ENCODE measurements at places on chromosomes 2 and 18.

DNA sequence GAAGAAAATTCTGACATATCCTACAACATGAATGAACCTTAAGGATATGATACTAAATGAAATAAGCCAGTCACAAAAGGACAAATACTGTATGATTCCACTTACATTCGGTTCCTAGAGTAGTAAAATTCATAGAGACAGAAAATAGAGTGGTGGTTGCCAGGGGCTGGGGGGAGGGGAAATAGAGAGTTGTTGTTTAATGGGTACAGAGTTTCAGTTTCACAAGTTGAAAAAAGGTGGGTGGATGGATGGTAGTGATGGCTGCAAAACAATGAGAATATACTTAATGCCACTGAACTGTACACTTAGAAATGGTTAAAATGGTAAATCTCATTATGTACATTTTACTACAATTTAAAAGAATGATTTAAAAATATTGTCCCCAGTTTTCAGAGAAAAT, 53.3 kb upstream of the NFU1 start:
- no peak for DNase-seq

DNA sequence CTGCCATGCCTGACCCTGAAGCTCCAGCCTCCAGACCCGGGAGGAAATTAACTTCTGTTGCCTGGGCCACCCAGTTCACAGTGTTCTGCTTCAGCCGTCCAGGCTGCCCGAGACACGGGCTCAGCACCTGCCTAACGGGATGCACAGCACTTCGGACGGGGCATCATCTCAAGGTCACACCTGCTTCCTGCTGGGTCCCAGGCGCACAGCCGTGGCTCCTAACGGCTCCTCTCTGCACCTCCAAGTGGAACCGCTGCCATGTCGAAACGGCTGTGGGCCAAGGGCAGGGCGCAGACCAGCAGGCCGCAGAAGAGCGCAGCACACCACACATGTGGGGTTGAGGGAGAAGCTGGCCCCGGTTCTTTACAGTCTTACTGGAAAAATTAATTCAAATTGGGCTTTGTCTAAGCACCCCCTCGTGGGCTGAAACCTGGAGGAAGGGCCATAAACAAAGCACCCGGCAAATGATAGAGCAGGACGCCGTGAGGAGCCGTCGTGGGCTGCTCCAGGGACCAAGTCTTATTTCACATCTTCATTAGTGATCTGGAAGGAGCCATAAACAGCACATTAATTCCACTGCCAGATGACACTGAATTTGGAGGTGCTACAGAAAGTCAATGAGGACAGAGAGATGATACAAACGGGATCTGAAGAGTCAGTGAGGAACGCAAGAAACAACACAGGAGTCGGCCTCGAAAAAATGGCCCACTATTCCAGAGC, 59.6 kb downstream of the EIPR1 start:
- no peak for DNase-seq

DNA sequence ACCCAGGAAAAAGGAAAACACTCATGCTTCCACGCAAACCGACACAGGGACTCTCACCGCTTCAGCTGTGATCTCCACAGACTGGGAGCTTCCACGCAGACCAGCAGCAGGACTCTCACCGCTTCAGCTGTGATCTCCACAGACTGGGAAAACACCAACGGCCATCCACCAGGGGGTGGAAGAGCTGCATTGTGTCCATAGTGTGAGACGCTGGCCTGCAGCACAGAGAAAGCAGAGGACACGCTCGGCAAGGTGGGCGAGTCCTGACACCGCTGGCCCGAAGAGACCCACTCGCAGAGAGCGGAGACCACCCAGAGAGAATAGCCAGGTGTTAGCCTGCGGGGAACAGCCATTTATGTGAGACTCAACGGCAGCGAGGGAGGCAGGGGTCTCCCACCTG, 42.5 kb upstream of the NFATC1 start:
- no peak for DNase-seq

DNA sequence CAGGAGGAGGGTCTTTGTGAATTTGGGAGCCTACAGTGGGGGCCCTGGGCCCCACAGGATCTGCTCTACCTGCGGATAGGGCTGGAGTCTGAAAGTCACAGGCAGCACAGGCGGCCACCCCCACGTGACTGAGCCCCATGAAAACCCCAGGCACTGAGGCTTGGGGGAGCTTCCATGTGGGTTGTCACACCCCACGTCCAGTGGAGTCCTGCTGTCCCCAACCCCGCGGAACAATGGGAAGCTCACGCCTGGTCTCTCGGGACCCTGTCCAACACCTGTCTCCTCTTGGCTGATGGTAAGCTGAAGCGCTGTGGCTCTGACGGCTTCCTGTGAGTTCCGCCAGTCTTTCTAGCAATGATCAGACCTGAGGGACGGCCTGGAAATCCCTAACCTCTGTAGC, 85.8 kb downstream of the PTGR3 start:
- no peak for DNase-seq

DNA sequence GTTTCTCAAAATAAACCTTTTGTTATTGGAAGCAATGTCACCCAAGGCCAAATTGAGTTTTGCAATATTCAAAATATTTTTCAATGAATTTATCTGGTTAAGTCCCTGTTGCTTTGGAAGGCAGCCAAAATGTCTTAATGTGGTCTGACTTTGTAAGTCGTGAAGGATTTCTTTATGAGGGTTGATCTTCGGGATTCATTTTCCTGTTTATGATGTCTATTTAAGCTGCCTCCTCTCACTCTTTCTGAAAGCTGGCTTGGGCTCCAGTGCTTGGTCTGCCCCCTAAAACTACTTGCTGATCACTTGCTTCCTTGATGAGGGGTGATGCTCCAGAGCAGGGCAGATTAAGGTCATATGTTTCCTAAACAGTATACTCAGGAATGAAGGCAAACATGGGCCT, 141.1 kb downstream of the ANTXR1 start:
- no peak for DNase-seq

DNA sequence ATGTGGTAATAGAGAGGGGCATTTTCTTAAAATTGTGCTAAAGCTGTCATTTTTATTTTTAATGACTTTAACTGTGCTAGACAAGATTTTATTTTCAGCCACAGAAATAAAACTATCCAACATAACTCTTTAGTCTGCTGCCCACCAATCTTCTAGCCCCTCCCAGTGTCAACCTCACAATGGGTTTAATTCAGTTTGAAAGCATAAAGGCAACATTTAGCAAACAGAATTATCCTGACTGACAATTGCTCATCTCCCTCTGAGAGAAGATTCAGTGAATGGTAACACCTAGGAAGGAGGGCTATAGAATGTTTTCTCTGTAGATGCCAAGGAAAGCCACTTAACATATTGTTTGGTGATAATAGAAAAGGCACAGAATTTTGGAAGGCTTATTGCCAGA, 5.2 kb downstream of the ERMN start:
- DNase-seq: no peak

DNA sequence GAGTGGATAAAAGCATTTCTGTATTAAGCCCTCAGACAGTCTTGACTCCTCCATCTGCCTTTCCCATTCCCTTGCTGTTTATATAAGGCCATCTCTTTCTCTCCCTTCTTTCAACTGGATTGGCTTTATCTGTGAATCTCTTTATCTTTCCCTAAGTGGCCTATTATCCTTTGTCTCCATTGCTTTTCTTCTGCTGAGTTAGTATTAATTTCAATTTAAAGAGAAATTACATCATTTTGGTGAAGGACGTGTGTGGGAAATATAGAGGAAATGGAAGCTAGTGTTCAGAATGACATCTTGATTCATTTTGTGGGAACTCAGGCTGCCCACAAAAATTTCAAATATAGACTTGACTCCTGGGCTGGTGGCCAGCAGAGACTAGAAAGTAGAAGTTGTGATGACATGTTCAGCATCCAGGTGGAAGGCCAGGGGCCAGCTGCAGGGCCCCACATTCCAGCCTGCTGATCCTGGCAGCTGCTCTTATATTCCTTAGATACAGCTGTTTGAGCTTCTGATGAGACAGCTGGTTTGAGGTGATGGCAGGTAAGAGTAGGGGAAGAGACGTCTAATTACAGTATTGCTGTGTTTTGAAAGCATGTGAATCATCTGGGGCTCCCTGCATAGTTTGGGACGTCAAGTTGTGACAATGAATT, 52.3 kb downstream of the DIS3L2 start:
- DNase-seq: no peak

- DNase-seq: no peak
These were observed 26.7 kb downstream of the ANKRD29 start for GRCh38 chr18:23636071-23636399.

DNA sequence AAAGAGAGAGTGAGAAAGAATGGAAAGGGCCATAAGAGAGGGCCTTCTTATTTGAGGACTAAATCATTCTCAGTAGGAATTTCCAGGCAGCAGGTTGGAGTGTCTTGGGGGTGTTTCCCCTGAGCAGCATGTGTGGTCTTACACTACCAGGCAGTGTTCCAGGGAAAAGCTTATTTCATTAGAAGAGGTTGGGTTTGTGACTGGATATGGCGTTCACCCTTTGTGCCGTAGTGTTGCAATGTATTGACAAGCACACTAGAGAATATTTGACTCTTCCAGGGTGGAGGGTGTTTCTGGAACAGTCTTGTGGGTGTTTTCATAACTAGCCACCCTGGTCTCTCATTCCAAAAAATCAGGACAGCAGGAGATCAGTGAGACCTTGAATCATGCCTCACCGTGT, 105.5 kb downstream of the NRP2 start:
- DNase-seq: no peak

DNA sequence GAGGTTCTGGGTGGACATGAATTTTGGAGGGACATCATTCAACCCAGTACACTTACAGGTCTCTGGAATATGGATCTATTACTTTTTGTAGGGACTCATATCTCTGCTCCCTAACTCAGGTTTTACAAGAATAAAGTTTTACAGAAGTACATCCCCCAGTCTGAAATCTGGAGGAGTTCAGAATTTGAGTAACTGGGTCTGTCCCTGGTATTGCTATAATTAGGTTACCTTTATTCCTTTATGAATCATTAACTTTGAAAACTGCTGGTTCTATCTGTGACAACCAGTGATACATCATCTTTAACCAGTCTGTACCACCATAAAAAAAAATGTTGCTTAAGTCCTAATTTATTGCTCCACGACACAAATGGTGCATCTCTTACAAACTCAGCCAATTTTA, 59.9 kb downstream of the INSIG2 start:
- DNase-seq: no peak

- no peak for DNase-seq
These were observed 590.8 kb upstream of the ID2 start for GRCh38 chr2:8090748-8091700.

- no peak for DNase-seq
These were observed 28.3 kb upstream of the SLC40A1 start for GRCh38 chr2:189608795-189609422.

DNA sequence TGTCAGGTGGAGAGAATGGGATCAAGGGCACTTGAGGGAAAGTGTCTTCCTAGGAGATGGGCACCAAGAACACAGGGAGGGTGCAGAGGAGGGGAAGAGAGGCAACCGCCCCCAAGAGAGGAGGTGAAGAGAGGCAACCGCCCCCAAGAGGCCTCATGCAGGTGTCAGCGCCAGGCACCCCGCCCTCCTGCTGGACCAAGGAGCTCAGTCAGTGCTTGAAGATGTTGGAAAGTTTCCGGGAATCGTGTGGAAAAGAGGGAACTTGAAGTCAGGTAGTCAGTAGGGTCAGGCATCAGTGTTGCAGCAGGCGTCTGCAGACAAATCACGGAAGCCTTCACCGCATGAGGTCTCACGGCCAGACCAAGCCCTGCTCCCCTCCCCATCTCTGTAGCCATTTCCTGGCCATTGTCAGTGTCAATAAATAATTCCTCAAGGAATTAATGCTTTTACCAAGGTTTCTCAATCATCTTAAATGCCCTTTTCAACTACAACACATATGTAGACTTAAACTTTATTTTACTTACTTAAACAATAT, 353.1 kb downstream of the EIPR1 start:
- DNase-seq: no peak

DNA sequence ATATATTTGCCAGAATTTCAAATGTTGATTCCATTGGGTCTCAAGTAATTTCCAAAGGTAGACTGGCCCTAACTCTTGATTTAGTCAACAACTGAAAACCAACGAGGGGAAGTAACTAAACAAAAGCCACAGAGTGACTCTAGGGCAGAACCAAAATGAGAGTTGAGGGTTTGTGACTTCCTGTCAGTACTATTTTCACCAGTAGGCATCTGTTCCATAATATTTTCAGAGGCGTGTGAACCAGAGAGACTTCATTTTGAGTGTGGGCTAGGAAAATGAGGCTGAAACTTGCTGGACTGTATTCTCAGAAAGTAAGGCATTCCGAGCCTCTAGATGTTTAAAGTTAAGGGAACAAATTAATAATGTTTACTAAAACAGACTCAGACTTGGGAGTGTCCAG, 70.6 kb downstream of the GDF7 start:
- DNase-seq: no peak

DNA sequence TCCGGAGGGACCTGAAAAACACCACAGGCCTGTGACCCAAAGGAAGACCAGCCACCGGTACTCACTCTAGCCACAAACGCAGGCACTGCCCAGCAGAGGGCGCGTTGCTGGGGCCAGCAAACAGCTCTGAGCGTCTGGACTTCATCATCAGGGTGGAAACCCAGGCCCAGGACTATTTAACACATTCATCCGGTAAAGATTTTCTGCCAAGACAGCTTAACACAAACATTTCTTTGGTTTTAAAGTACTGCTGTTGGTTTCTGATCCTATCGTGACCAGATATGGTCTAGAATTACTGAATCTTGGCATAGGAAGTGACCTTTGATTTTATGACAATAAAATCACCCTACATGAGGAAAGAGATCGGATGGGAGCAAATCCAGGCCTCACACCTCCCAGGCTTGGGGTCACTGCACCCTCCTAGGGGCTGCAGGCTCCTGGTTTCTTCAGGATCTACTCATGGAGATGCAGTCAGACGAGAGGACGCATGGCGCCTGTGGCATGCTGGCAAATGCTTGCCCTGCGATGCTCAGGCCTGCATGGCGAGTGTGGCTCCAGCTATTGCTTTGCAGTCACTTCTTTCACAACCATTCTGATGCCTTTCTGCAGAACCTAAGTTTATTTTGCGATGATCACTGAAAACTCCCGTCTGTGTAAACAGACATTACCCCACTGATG, 130.4 kb downstream of the COL4A4 start:
- no peak for DNase-seq

DNA sequence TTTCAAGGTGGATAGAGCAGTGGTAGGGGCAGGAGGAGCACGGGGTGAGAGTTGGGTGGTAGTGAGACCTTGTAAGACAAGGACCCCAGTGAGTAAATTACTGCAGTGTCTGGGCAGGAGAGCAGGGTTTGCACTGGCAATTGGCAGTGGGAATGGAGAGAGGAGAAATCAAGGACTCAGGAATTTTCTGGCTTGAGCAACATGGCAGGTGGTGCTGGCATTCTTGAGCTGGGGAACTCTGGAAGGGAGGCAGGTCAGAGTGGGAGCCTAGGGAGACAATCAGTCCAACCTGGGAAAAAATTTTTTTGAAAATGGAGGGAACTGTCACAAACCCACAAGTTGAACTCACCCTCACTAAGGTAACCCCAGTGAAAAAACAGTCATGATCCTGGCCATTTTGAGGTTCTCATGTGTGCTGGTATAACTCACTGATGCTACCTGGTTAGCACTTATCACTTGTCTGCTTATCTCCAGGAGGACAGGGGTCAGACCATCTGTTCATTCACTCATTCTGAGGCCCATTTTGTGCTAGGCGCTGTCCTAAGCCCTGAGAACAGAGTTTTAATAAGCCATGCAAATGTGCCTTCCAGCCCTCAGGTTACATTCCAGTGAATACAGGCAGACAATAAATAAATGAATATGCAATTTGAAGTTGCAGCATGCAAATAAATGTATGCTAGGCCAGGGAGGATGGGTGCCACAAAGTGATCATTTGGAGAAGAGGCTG, 92.2 kb upstream of the SEC11C start:
- DNase-seq: no peak

All from activated CD4-positive, alpha-beta T cell treated with anti-CD3 and anti-CD28 coated beads for 4 hours (primary cell).